ENCODE measurements at places on chromosomes 11 and 22.

DNA sequence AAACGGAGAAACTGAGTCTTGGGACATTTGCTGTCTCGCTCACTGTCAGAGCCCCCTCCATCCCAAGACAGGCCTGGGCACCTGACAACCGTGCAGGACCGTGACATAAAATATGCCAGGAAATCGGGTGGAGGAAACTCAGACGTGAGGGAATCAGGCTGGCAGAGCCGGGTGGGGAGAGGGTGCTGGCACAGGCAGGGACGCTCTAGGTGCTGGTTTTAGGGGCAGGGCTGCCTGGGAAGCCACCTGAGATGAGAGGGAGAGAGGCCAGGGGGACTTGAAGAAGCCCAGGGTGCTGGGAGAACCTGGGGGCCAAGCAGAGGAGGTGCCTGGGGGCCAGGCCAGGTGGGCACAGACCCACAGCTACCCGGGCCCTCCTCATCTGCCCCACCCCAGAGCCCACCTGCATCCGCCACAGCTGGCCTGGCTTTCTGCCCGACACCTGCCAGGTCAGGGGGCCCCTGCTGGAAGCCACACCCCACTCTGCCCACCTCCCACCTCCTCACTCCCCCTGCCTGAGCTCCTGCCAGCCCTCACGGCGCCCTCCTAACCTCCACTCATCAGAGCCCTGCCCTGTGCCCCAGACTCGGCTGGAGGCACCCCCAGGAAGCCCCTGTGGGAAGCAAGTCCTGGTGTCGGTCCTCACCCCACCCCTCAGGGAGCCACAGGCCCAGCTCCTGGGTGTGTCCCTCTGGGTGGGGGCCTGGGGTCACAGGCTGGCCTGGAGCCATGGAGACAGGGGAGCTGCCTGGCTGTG, 27.3 kb upstream of the MUC5AC start:
- no peak overlapping the region for H3K4me3 ChIP-seq
- DNase-seq, result no peak
- H3K27ac ChIP-seq, result no peak overlapping the region
- H3K27me3 ChIP-seq, result no peaks in the 10 kb centered on the region
- H3K36me3 ChIP-seq, result no peaks in the 10 kb centered on the region

DNA sequence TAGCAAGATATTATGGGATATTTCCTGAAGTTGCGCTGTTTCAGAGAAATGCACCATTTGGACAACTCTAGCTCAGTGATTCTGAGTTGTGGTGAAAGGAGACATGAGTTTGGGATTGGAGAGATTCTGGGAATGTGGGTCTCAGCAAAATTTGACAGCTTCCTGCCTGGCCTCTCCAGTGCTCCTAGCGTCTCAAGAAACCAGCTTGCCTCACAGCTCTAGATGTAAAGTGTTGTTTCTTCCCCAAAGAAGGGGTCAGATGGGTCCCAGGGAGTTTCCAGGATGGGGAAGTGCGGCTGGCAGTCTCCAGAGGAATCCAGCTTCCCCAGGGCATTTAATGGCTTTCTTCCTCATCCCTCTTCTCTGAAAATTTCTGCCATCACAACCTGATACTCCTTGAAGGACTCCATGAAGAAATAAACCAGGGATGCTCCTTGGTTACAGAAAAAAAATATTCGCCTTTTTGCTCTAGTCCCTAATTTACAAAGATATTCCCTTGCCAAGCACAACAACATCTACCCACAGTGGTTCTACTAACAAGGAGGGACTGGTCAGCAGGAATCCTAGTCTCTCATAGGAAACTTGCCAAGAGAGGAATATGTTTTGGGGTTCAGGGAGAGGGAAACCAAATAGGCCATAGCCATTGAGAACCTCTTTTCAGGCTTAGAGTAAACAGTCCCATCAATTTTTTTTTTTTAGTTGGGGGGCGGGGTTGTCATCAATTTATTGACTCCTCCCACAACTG, 185.4 kb upstream of the E2F8 start:
- no peaks in the 10 kb centered on the region for H3K27me3 ChIP-seq
- H3K27ac ChIP-seq, result no peak overlapping the region
- H3K4me1 ChIP-seq, result no peaks in the 10 kb centered on the region
- no peak for DNase-seq
- H3K4me3 ChIP-seq, result no peak overlapping the region

- H3K36me3 ChIP-seq, result no peaks in the 10 kb centered on the region
- H3K4me3 ChIP-seq, result no peak overlapping the region
- H3K27me3 ChIP-seq, result no peaks in the 10 kb centered on the region
- no peak overlapping the region for H3K27ac ChIP-seq
- no peaks in the 10 kb centered on the region for H3K4me1 ChIP-seq
Observed at GRCh38 chr22:27761665-27762064, 39.9 kb downstream of the MN1 start.

DNA sequence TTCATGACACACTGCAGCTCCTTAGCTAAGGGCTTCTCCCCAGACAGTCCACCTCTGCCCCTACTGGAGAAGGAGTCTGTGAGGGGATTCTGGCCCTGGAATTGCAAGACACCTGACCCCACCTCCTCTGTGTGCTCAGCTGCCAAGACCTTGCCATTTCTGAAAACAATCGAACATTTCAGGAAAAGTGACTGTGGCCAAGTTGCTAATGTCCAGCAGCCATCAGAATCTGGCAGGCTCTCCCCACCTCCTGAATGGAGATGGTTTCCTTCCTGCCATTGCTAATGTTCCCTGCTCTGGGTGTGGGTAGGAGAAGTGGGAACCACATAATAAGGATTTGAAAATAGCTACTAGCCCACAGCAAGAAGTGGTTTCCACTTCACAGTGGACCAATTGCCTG, 127.2 kb upstream of the ALX4 start:
- no peaks in the 10 kb centered on the region for H3K36me3 ChIP-seq
- H3K27ac ChIP-seq, result no peak overlapping the region
- no peaks in the 10 kb centered on the region for H3K27me3 ChIP-seq
- H3K4me3 ChIP-seq, result no peak overlapping the region
- DNase-seq, result no peak

- H3K36me3 ChIP-seq, result no peaks in the 10 kb centered on the region
- no peak overlapping the region for H3K4me3 ChIP-seq
- no peak overlapping the region for H3K27ac ChIP-seq
- H3K27me3 ChIP-seq, result no peaks in the 10 kb centered on the region
- H3K4me1 ChIP-seq, result no peaks in the 10 kb centered on the region
- no peak for DNase-seq
Observed at GRCh38 chr22:33429281-33429680, 371.1 kb upstream of the SYN3 start.

GRCh38 chr22:48644108-48644507, 1183.6 kb downstream of the BRD1 start:
- H3K27ac ChIP-seq, result no peak overlapping the region
- no peaks in the 10 kb centered on the region for H3K36me3 ChIP-seq
- H3K4me3 ChIP-seq, result no peak overlapping the region
- H3K4me1 ChIP-seq, result peaks cover 9% of the 10 kb centered on the region
- H3K27me3 ChIP-seq, result no peaks in the 10 kb centered on the region

DNA sequence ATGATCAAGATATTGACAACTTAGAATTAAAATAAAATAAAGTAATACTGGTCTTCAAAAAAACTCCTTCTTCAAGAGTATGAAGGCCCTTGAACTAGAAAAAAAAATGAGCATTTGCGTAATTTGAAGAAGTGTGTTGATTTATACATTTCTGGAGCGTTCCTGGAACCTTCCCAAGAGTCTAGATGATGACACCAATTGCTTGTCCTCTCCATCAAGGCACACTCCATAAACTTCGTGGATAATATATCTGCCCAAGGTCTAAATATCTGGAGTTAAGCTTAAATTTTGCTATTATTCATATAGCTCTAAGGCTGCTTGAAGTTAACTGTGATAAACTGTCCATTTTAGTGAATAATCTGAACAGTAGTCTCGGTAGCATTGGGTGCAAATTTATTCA, 361.3 kb upstream of the CNTN5 start:
- H3K4me3 ChIP-seq, result no peak overlapping the region
- H3K36me3 ChIP-seq, result no peaks in the 10 kb centered on the region
- no peaks in the 10 kb centered on the region for H3K27me3 ChIP-seq
- no peak for DNase-seq

- DNase-seq, result peak; percentile 42
- H3K27me3 ChIP-seq, result no peaks in the 10 kb centered on the region
- peaks cover 12% of the 10 kb centered on the region for H3K4me1 ChIP-seq
- H3K27ac ChIP-seq, result peak overlapping the region; percentile 84
- H3K36me3 ChIP-seq, result no peaks in the 10 kb centered on the region
Observed at GRCh38 chr22:36027579-36027934, 1.1 kb downstream of the RBFOX2 start.

GRCh38 chr11:42257534-42257933, 798.1 kb upstream of the LRRC4C start:
- no peak for DNase-seq
- H3K36me3 ChIP-seq, result no peaks in the 10 kb centered on the region
- no peaks in the 10 kb centered on the region for H3K4me1 ChIP-seq
- H3K4me3 ChIP-seq, result no peak overlapping the region
- no peak overlapping the region for H3K27ac ChIP-seq
- H3K27me3 ChIP-seq, result no peaks in the 10 kb centered on the region

DNA sequence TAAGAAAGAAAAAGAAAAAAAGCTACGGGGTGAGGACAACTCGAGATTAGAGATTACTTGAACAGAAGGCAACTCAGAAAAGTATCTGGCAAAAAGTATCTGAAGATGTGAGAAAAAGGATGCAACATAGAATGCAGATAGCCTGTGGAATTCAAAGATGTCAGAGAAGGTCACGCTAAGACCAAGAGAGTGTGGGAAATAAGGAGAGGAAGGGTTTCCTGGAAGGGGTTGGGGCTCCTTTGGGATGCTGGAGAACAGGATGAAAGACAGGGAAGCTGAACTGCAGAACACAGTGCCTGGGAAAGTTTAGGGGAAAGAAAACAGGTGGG, 1.2 kb downstream of the GUCY1A2 start:
- no peaks in the 10 kb centered on the region for H3K36me3 ChIP-seq
- H3K27ac ChIP-seq, result no peak overlapping the region
- H3K4me3 ChIP-seq, result peak overlapping the region; percentile 49

DNA sequence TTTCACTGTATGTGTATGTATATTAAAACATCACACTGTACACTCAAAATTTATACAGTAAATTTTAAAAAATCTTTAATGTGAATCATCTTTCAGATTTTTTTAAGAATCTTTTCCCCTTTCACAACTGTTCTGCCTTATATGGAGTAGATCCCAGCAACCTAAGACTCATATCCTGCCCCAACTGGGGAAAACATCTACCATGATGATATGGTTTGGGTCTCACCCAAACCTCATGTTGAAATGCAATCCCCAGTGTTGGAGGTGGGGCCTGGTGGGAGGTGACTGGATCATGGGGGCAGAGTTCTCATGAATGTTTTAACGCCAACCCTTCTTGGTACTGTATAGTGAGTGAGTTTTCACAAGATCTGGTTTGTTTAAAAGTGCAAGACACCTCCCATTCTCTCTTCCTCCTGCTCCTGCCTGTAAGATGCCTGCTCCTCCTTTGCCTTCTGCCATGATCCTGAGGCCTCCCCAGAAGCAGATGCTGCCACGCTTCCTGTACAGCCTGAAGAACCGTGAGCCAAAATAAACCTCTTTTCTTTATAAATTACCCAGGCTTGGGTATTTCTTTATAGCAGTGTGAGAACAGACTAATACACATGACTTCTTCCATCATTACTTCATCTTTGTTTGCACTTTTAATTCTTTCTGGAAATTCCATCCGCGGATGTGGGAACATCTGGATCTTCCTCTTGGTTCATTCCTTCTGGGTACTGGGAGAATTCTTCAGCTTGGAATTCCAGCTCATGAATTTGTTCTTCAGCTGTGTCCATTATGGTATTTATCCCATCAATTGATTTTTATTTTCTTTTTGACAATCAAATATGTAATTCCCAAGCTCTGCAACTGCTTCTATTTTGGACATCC, 36.9 kb downstream of the LINC01488 start:
- no peaks in the 10 kb centered on the region for H3K36me3 ChIP-seq
- H3K27ac ChIP-seq, result no peak overlapping the region
- DNase-seq, result no peak

DNA sequence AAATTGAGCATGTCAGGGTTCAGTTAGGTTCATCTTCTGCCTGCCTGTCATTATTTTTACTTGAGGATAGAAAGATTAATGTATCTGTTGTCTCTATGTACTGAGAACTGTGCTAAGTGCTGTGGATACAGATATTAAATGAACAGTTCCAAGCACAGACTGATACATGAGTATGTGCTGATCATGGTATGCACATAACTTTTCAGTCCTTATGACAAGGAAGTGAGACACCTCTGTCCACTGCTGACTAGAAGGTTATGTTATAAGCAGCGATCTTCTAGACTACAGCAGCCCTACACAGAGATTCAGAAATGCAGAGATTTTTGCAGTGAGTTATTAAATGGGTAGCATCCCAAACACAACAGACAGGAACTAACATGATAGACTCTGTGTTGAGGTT, 335.6 kb upstream of the MTNR1B start:
- H3K4me3 ChIP-seq, result no peak overlapping the region
- H3K36me3 ChIP-seq, result no peaks in the 10 kb centered on the region
- H3K27me3 ChIP-seq, result no peaks in the 10 kb centered on the region
- H3K4me1 ChIP-seq, result no peaks in the 10 kb centered on the region
- no peak for DNase-seq
- H3K27ac ChIP-seq, result no peak overlapping the region

DNA sequence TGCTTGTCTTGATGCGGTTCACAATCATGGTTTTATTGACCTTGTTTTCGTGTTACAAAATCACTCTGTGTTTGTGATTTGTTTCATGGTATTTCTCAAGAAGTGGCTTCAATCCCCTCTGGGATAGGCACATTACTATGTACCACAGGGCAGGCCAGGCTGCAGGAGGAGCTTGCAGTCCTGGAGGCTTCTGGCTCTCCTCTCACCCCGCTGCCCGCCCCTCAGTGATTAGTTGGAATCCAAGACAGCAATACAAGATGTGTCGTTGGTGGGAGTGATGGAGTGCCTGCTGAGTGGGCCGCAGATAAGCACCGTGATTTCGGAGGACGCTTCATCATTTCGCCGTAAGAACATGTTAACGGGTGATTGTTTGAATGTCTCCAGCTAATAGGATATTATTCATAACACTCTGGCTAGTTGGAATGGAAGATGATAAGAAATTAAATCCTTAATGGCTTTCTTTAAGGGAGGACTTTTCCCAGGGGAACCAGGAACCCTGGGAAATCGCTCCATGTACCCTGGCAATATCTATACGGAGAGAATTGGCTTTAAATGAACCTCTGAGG, 384.4 kb downstream of the MIAT start:
- H3K27ac ChIP-seq, result no peak overlapping the region
- H3K4me1 ChIP-seq, result peaks cover 3% of the 10 kb centered on the region
- no peaks in the 10 kb centered on the region for H3K36me3 ChIP-seq
- no peak overlapping the region for H3K4me3 ChIP-seq
- no peaks in the 10 kb centered on the region for H3K27me3 ChIP-seq
